ENCODE measurements at places on chromosomes 5 and 9. TPM values are rescaled to one million over a fixed set of nuclear protein-coding genes. Genes with fewer than 3 reads are reported as not detected.

GRCh38 chr5:2135354-2135753 lies 252.6 kb upstream of the IRX4 start:
- no peak for DNase-seq

- DNase-seq = no peak
Measured at GRCh38 chr5:132013006-132013689, 1.7 kb upstream of the ACSL6 start.

- DNase-seq = no peak
Measured at GRCh38 chr9:124271660-124272059, 13.9 kb downstream of the NEK6 start.

DNA sequence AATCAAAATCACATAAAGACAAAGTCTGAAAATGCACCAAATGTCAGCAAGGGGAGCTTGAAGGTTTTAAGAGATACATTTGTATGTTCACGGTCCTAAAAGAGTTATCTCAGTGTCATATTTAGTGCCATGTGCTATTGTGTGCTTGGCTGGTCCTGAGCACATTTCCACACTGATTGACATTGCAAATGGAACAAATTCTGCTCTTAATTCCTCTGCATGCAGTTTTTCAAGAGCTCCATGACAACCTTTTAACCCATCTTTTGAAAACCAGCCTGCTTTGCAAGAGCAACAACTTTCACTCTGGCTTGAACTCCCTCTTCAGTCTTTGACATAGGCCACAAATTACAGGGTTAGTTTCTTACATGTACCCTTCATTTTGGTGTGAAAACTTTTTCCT lies 175.4 kb upstream of the ACTBL2 start:
- DNase-seq = no peak

GRCh38 chr5:204966-205670 lies 12.8 kb downstream of the CCDC127 start:
- DNase-seq = no peak

DNA sequence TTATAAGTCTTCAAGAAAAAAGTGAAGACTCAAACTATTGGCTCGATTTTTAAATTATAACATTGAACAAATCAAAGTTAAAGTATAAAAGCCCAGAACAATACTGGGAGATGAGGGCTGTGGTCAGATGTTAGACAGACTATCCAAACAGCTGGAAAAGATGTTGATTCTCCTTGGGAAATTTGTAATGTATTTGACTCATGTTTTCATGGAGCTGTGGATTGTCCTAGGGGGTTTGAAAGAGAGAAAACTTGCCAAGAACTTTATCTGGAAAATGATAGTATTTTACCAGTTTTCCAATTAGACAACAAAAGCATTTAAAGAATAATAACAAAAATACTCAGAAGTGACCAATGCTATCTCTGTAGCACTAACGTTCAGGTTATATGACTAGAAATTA lies 339.2 kb downstream of the ARL15 start:
- peak; percentile 56 for DNase-seq

DNA sequence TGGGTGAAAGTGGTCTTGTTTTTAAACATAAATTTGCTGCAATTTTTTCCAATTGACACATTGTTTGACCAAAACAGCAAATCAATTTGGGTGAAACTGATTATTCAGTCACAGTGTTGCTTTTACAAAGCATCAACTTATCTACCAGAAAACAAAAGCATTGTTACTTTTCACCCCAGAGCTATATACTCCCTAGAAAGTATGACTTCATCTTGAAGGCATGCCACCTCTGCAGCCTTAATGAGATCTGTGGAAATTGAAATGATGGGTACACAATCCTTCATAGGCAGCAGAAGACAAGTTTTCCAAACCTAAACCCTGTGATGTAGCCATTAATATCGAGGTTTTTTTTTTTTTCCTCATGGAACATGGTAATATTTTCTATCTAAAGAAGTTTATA lies 615.9 kb downstream of the CHSY3 start:
- no peak for DNase-seq

GRCh38 chr9:109325089-109325488 lies 4.2 kb upstream of the EPB41L4B start:
- no peak for DNase-seq

GRCh38 chr5:73114044-73114688 lies 6.2 kb upstream of the TMEM171 start:
- DNase-seq = no peak

- no peak for DNase-seq
Measured at GRCh38 chr9:82680179-82680935, 382.6 kb downstream of the RASEF start.

GRCh38 chr9:125239631-125240597 lies 1.2 kb downstream of the HSPA5 start:
- no peak for DNase-seq

DNA sequence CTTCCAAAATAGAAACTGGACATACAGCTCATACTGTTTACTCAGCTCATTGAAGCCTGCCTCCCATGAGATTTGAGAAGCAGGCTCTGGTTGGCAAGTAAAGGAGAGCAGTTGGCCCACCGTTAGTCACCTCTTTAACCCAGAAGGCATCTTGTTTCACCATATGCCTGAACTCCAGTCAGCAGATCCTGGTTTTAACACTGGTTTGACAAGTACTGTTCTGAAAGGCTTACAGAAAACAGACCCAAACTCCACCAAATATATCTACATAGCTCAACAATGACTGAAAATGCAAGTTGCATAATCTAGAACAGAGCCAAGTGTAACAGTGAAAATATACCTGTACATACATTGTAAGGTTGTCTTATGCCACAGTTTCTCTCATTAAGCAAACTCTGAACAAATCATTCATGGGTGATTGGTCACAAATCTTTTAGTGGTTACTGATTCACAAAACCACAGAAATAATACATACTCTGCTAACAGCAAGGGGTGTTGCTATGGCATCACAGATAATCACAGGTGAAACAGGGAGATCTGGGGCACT lies 198.8 kb downstream of the BNC2 start:
- DNase-seq = no peak

- DNase-seq = no peak
Measured at GRCh38 chr5:40714001-40714400, 34.3 kb downstream of the PTGER4 start.

GRCh38 chr9:123637945-123638634 lies 282.1 kb downstream of the CRB2 start:
- no peak for DNase-seq

DNA sequence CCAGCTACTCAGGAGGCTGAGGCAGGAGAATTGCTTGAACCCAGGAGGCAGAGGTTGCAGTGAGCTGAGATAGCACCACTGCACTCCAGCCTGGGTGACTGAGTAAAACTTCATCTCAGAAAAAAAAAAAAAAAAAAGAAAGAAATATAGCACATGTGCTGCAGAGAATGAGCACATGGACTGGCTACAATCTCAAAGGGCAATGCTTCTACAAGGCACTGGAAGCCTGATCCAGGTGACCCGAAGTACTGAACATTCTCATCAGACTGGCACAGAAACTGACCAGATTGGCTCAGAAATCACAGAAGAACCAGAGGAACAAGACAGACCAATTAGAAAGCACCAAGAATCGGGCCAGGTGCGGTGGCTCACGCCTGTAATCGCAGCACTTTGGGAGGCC lies 4.8 kb downstream of the DYNC2I2 start:
- DNase-seq = no peak

- DNase-seq = no peak
Measured at GRCh38 chr9:16442622-16443021, 427.8 kb downstream of the BNC2 start.

- DNase-seq = no peak
Measured at GRCh38 chr9:61673664-61674381, 484.0 kb downstream of the SPATA31A7 start.

DNA sequence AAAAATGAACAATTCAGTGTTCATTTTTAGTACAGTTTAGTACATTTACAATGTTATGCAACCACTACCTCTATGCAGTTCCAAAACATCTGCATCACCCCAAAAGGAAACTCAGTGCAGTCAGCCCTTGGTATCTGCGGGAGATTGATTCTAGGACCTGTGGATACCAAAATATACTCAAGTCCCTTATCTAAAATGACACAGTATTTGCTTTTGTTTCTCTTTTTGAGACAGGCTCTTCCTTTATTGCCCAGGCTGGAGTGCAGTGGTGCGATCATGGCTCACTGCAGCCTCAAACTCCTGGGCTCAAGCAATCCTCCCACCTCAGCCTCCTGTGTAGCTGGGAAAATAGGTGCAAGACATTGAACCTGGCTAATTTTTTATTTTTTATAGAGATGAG lies 114.0 kb downstream of the PIP5K1B start:
- DNase-seq = no peak

DNA sequence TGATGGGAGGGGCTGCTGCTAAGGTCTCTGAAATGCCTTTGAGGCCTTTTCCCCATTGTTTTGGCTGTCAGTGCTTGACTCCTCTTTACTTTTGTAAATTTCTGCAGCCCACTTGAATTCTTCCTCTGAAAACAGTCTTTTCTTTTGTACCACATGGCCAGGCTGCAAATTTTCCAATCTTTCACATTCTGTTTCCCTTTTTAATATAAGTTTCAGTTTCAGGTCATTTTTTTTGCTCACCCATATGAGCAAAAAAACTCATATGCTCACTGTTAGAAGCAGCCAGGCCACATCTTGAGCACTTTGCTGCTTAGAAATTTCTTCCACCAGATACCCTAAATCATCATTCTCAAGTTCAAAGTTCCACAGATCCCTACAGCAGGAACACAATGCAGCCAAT lies 234.6 kb upstream of the ADRA1B start:
- DNase-seq = no peak

- DNase-seq = no peak
Measured at GRCh38 chr9:93028448-93029006, 30.0 kb upstream of the SUSD3 start.

DNA sequence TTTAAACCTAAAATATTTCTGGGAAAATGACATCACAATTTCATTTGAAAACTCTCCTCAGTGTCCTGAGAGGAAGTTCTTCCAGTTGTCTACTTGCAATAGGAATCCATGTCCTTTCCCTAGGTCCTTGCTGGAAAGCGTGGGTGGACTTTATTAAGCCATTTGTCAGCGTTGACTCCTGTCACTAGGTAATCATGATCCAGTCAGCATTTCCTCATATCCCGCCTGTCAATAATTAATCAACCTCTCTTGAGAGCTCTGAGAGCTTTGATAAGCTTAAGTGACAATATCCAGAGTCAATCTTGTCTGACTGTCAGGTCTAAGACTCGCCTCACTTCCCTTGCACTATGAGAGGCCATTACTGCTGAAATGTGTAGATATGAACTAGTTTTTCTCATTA lies 107.2 kb upstream of the SLIT3 start:
- DNase-seq = no peak

DNA sequence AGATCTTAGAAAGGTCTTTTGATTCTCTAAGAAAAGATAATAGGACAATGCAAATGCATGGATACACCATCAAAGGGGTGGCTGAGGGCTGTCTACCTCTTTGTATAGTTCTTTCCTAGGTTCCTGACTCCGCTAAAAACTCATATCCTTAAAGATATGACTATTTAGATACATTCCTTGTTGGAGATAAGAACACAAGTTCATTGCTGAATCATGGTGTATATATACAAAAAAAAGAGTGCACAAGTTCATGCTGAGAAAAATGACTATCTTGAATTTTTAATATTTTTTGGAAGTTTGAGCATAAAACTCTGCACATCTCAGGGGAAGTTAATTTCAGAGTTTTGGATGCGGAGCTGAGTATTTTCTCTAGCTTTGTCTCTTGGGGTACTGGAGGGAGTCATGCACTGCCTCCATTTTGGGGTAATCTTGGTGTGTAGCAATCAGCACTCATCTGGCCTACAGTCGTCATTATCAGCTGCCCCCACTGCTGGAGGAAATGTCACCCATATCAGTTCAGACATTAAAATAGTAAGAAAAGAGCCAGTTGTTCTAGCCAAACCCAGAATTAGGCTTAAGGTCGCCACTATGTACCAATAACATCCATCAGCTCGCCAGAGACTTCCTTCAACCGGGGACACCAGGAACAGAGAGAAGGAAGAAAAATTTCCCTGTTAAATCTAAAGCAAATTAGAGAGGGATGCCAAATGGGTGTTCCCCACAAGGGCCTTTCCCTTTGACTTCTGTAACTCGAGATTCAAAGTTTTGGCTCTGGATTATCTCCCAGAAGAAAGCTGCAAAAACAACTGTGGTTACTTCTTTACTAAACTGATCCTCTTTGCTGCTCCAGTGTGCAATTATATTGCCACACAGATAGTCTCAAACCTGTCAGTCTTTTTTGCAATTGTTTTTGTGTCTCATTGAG lies 49.0 kb downstream of the PTTG1 start:
- DNase-seq = peak; percentile 10

GRCh38 chr5:82329393-82329792 lies 51.2 kb upstream of the RPS23 start:
- DNase-seq = no peak

Gene SHOC1
- polyA plus RNA-seq = 0.26 TPM

Gene PDE6A
- polyA plus RNA-seq = 0.09 TPM

Gene SLC30A5
- polyA plus RNA-seq = 30.0 TPM

Gene DDX4
- polyA plus RNA-seq = 0.23 TPM

Gene PCDHB2
- 4.4 TPM for polyA plus RNA-seq

Gene RASEF
- 0.36 TPM for polyA plus RNA-seq

Gene PDZD2
- polyA plus RNA-seq = 6.1 TPM

Gene PROB1
- 55.2 TPM for polyA plus RNA-seq

Gene FOXI1
- polyA plus RNA-seq = not detected

Gene PCDHB9
- polyA plus RNA-seq = 3.2 TPM

Gene TRIM32
- polyA plus RNA-seq = 12.2 TPM

Gene IRGM
- 0.35 TPM for polyA plus RNA-seq

Gene OGN
- 301 TPM for polyA plus RNA-seq

Measured in hindlimb muscle (tissue), 1 donor.